ENCODE measurements at places on chromosomes 6 and 20.

DNA sequence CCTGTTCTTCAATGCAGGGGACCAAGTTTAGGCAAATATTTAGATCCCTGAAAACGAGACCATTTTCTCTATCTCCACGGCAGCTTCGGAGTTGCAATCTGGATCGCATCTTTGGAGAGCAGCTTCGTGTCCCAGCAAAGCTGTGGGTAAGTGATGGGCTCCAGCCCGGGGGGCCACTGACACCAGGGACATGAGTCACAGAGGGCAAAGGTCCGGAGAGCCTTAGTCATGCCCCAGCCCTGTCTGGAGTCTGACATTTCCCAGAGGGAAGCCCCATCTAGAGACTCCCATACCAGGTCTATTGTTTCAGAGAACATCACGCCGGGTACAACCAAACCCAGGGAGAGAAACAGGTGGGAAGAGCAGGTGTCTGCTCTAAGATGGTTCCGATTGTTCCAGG is 95.9 kb downstream of the NFATC2 start:
- DNase-seq: no peak

DNA sequence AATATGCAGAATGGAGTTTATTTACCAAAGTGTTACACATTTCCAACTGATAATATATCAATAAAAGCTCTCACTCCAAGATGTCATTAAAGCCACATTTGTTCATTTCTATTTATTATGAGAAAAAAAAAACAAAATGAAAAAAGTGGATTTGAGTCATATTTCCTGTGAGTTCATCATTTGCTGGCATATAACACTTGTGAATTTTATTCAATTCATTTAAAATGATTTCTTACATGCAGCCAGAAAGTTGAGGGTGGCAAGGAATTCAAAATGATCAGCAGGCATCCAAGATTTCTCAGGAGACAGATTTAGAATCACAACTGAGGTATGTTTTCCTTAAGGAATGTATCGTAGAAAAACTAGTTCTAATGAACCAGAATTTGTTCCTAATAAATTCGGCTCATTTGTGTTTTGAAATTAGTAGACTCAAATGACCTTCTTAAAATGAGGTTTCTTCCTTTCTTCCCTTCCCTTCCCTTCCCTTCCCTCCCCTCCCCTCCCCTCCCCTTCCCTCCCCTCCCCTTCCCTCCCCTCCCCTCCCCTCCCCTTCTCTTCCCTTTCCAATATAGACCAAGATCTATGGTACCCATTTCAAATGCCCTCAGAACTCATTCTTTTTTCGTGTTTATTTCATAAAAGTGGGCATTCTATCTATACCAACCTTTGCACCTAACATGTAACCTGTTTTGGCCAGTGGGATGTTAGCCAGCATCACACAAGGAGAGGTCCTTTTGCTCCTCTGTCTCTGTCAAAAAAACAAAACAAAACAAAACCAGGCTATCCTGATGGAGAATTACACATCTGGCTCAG is 357.9 kb upstream of the TSHZ2 start:
- no peak for DNase-seq

DNA sequence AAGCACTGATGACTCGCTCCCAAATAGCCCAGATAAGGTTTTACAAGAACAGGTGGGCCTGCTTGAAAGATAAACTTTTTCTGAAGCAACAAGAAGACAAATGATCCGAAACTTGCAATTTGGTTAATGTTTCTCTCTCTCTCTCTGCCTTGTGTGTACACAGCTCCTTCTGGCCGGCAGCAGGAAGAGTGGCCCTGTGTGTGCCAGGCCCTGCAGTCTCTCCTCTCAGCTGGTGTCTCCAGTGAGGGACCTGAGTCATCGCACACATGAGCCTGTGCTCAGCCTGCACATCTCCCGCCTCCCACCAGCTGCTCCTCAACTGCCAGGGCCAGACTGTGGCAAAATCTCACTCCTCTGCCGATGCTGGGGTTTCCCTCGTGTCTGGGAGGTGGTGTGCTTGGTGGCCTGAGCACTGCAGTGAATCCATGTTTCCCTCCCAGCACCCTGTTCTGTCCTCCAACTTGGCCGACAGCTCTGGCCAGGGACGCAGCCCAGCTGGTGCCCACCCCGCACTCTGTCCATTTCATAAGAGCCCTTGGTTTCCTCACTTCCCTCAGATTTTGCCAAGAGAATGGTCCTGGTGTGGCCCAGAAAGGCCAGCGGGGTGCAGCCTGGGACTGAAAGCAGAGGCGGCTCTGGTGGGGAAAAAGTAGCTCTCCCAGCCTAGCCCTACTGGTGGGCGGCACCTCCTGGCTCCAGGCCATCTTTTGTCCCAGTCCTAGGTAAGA is 49.4 kb downstream of the ERMARD start:
- DNase-seq: no peak

DNA sequence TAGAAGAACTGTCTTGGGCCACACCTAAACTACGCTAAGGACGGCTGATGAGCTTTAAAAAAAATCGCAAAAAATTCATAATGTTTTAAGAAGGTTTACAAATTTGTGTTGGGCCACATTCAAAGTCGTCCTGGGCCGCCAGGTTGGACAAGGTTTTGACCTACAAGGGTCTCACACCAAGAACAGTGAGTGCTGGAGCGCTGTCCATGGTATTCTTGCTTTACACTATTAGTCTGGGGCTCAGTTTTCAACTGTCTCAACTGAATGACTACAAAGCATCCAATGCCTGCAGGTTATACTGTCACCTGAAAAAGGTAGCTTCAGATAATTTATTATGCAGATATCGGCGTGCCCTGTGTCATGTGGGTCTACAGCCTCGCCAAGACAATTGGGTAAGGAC is 3.7 kb upstream of the FAXC start:
- DNase-seq: no peak

DNA sequence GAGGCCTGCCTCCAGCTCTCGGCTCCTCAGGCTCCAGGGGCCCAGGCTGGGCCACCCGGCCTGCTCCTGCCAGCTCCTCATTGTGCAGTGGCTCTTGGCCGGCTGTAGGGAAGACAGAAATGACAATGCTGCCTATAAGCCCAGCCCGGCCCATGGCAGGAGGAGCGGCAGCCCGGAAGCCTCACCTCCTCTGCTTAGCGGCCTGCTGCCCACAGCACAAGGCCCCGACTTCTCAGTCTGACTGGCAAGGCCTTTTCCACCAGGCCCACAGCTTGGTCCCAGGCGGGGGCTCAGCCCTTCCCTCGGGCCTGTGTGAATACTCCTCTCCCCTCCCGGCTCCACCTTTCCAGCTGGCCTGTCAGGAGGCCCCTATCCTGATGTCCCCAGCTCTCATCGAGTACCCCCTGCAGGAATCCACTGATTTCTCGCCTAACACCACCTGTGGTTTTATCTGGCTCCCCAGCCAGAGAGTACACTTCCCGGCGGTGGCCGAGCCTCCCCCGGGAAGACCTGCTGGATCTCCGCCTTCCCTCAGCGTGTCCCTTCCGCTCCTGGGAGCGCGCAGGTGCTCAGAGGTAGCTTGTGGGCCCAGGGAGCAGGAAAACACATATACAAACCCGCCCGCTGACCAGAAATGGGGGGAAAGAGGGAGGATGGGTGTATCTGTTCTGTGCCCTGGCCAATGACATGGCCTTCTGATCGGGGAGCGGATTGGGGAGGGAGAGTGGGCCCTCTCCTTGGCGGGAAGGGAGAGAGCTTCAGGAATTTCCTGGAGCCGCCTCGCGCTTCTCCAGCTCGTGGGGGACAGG is 963 bp downstream of the DDRGK1 start:
- DNase-seq: no peak

DNA sequence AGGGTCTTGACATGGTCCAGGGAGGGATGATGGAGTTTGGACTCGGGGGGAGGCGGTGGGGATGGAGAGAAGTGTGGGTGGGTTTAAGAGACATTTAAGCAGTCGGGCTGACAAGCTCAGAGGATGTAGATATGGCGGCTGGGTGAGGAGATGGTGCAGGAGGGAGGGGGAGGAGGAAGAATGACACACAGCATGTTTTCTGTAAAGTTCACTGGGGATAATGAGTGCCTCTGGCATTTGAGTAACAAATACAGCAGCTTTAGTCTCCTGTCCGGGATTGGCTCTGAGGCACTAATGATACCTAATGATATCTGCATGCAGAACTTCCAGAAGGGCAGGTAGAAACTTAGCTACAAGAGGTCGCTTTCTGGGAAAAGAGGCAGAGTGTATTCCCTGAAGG is 107.8 kb downstream of the DHX35 start:
- no peak for DNase-seq

DNA sequence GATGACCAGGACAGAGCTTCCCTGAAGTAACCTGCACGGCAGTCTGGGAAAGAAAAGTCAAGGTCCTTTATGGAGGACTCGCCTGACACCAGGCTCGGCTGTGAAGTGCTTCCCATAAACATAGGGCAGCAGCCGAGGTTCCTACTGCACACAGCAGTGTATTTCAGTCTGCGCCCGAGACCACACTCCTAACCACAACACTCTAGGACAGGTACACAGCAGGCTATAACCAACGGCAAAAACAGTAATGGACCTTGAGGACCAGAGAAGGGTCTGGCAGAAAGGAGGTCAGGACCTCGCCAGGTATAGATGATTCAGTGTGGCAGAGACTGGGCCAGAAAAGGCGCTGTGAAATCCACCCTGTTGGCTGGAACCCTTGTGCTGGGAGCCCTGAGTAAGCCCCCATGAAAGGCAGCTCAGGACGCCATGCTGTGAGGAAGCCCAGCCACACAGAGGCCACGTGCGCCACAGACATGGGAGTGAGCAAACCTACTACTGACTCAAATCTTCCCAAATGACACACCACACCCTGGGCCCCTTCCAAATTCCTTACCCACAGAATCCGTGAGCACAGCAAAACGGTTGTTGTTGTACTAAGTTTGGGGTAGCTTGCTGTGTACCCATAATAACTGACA is 129.6 kb upstream of the CST7 start:
- no peak for DNase-seq

GRCh38 chr6:42315991-42316970 is 98.6 kb upstream of the MRPS10 start:
- no peak for DNase-seq

- no peak for DNase-seq
Observed at GRCh38 chr6:15442467-15442866, 196.6 kb downstream of the JARID2 start.

GRCh38 chr6:98203170-98203806 is 631.1 kb upstream of the POU3F2 start:
- no peak for DNase-seq

DNA sequence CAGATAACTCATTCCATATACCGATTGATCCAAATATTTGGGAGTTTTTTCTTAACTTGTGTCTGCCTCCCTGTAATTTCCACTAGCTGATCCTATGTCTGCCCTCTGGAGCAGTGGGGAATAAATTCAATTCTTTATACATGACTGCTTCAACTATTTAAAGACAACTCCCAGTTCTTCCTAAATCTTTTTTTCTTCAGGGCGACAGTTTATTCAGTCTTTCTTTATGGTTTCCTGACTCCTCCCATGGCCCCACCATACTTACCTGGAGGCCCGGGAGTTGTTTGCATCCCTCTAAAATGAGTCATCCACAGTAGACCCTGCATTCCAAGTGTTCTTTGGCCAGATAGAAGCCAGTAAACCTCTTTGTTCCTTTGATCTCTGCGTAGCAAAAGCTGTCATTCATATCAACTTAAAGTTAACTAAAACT is 73.6 kb downstream of the LCA5 start:
- DNase-seq: no peak

- DNase-seq: no peak
Observed at GRCh38 chr6:55009131-55009530, 162.6 kb downstream of the FAM83B start.

DNA sequence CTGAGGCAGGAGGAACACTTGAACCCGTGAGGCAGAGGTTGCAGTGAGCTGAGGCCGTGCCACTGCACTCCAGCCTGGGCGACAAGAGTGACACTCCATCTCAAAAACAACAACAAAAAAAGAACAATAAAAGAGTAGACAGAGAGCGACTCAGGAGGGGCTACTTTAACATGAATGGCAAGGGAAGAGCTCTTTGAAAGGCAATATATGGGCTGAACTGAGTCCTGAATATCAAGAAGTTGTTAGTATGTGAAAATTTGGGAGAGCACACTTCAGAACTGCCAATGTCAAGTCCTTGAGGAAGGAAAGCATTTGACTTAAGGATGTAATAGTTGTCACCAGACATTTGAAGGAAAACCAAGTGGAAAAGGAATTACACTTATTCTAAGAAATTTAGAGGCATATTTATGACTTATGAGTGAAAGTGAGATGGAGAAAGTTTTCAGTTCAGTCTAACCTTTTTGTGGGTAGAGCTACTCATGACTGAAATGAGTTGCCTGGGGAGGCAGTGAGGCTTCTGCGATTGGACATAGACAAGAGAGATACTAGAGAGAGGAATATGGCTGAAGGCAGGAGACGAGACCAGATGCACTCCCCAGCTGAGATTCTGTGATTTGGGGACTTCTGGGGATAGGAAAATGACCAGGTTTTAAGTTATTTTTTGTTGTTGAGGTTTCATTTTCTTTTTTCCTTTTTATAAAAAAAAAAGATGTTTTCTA is 48.6 kb upstream of the SLC16A10 start:
- no peak for DNase-seq

DNA sequence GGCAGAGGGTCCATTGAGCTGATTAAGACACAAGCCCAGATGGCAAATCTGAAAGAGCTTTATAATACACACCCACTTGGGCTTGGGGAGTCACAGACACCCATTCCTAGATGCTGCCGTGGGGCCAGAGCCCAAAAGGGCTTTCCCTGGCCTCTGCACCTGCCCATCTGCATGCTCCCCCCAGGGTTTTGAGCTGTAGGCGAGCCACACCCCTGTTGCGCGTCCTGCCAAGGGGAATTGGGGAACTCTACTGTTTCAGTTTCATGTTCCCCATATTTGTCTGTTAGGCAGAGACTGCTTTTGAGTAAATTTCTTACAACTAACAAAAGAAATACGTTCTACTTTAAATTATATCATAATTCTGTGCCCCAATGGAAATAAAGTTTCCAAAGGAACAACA is 52.9 kb upstream of the FNDC1 start:
- no peak for DNase-seq

DNA sequence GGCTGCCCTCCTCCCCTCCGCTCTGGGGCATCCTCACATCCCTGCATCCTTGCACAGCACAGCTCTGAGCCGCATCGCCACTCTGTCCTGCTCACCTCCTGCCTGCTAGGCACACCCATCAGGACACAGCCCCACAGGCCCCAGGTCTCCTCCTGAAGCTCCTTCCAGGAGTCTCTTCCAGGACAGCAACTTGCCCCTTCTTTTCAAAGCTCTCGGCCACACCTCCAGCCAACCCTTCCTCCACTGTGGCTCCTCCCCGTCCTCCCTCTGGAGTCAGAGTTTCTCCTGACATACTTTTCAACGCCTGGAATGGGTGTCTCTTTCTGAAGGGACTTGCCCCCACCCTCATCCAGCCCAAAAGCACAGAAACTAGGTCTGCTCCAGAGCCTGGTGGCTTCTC is 77.3 kb downstream of the SLC23A2 start:
- no peak for DNase-seq

- DNase-seq: no peak
Observed at GRCh38 chr6:166958926-166959861, 2.8 kb upstream of the RNASET2 start.

All from stimulated activated CD4-positive, alpha-beta T cell treated with anti-CD3 and anti-CD28 coated beads, Interleukin-1b, Interleukin-23, amount 100 ng/mL, for 24 hours (primary cell).